WTC11 (cell line): ENCODE measurements at places on chromosomes 1 and 21.

DNA sequence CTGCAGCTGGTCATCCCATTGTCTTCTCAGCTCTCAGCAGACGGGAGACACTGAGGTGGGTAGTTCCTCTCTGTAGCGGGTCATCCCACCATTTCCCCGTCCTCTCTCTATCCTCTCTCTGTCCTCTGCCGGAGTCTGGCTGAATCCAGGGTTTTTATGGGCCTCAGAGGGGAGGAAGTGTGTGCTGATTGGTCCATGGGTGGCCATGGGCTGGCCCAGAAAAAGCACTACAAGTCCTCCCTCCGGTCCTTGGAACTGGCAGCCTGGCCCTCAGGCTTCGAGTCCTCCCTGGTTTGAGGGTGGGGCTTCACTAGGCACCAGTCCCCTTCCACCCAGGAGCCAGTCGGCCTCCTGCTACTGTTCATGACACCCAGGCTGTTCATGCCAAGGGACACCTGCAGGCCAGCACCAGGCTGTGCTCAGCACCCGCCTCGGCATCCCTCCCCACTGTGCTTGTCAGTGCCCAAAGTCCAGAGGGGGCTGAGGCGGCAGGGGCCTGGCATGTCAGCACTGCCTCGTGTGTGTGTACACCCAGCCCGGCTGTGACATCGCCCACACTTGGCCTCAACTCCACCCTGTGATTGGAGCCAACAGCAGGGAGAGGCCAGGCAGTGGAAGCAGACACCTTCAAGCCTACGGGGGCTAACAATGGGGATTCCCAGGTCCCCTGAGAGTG is 23.0 kb upstream of the LRRC8C start:
- DNase-seq: no peak

DNA sequence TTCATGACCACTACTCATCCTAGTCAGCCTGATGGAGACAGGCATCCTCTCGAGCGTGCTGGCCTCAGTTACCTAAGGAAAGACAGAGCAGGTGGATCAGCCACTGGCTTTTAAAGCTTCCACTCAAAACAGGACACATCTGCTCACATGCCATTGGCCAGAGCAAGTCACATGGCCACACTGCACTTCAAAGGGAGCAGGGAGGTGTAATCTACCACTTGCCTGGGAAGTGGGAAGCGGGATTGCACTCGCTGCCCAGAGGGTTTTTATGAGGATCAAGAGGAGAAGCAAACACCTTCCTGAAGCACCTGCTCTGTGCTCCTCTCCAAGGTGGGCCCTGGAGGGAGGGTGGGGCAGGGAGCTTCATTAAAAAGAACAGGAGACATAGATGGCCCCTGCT is 108.0 kb downstream of the TAS1R2 start:
- no peak for DNase-seq

DNA sequence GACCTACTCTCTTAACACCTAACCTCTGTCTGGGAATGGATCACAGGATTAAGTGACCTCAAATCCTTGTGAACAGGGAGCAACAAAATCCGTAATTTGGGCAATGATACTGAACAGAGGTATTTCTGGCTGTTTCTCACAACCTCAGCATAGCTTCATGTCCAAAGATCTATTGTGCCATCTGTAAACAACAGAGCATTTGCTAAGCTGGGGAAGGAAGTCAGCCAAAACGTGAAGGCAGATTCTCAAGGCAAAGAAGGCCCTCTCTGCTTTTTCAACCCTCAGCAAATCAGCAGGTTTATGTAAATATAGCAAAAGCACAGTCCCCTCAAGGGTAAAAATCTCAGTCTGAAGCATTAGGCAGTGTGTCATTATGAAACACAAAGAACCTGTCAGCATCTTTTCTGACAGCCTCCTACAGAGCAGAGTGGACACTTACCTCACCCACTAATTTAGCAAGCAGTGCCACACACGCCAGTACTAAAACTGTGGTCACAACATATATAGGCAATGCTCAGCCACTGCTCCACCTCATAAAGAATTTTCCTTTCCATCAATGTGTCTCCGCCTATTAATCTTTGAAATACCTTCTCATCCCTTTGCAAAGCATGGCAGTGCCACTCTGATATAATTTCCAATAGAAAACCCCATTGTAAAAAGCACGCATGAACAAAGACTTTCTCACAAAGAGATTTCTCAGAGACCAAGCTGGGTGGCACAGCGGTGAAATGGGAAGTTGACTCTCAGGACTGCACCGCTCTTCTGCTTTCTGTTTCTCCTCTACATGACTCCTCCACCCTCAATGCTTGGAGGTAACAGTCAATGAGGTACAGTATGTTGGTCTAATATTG is 188.0 kb downstream of the RERE start:
- DNase-seq: no peak

DNA sequence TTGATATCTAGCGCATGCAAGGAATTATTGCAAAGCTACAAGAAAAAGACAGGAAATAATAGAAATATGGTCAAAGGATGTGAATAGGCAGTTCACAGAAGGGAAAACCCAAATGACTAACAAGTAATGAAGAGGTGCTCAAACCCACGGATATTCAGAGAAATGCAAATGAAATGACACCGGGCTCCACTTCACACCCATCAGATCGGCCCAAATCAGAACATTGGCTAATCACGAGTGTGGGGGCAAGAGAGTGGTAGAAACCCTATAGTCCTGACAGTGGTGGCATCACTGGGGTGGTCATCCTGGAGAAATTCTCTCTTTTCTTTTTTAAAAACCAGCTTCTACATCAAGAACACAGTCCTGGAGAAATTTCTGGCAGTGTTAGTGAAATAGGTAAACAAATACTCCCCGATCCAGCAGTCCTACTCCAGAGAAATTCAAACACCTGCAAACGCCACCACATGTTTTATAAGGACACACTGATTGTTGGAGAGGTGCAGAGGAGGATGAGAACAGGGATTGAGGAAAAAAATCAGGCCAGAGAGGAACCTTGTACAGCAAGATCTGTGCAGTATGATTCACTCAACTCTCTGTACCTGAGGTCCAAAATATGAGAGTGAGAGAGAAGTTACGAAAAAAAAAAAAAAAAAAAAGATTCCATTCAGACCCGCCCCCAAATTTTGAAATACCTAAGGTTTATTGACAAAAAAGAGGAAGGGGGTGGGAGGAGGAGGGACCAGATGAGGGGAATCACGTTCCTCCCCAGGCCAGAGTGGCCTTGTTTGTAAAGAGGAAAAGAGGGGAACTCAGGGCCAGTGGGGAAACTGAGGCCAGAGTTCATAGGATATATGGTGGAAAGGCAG is 9.2 kb upstream of the TNFRSF1B start:
- no peak for DNase-seq

- peak; percentile 76 for DNase-seq
These were observed 97.2 kb downstream of the KCNN3 start for GRCh38 chr1:154772606-154773506.
